ENCODE measurements at places on chromosomes 3 and 15.

DNA sequence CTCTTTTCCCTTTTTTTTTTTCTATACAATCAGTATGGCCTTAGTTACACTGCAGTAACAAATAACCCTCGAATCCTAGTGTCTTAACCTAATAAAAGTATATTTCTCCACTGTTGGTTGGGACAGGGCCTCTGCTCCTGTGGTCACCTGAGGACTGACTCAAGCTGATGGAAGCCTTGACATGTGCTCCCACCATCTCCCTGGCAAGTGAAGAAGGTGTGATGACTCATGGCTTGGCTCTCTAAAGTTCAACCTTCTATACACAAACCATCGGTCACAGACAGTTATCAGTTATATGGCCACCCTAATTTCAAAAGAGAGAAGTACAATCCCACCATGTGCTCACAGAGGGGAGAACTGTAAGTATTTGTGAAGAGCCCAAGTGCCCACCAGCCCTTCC lies 65.8 kb upstream of the CACNA2D3 start:
- DNase-seq: no peak

- DNase-seq: no peak
Observed at GRCh38 chr3:146152834-146153233, 8.2 kb downstream of the PLOD2 start.

- no peak for DNase-seq
Observed at GRCh38 chr3:116886202-116886893, 176.8 kb downstream of the TUSC7 start.

DNA sequence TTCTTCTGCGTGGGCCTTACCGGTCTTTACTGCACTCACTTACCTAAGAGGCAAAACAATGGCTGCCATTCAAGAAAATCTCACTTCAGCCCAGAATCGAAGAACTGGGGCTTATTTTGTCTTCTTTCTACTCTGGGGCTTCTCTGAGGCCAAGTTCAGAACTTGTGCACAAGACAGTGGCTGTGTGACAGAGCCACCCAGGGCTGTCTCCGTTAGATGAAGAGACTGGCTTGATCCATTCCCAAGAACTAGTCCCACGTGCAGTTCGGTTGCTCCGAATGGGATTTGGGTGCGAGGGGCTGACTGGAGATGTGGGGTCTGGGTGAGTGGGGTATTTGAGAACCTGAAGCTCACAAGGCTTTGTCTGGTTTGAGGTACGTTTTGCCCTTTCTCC lies 795 bp upstream of the TCF12 start:
- DNase-seq: no peak

- DNase-seq: no peak
Observed at GRCh38 chr3:37604336-37604833, 257.3 kb upstream of the CTDSPL start.

GRCh38 chr15:94324117-94324826 lies 92.9 kb downstream of the MCTP2 start:
- peak; percentile 41 for DNase-seq

DNA sequence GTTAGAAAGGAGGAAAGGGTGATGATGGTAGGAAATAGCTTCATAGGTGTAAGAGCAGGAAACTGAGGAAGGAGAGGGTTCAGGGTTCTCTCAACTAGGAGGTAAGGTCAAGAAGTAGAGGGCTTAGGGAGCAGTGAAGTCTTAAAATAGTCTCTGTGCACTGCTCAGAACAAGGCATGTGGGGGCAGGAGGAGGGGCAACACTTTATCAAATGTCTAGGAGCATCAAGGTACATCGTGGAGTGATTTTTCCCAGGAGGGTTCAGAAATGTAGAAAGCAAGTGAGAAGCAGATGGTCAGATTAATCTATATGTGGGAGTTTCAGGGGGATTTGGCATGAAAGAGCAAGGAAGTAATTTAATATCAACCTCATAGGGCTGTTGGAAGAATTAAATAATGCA lies 58.8 kb downstream of the TNIK start:
- DNase-seq: no peak

DNA sequence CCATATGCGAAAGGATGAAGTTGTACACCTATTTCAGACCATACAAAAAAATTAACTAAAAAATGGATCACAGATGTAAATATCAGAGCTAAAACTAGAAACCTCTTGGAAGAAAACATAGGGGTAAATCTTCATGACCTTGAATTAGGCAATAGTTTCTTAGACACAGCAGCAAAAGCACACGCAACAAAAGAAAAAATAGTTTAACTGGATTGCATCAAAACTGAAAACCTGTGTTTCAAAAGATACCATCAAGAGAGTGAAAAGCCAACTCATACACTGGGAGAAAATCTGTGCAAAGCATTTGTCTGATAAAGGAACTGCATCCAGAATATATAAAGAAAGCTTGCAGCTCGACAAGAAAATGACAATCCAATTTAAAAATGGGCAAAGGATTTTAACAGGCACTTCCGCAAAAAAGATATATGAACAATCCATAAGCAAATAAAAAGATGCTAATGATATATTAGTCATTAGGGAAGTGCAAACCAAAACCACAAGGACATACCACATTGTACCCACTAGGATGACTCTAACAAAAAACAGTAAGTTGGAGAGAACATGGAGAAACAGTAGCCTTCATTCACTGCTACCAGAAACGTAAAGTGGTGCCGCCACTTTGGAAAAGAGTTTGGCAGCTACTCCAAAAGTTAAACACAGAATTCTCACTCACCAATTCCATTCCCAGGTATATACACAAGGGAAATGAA lies 263.1 kb downstream of the ADAMTS17 start:
- DNase-seq: no peak

- no peak for DNase-seq
Observed at GRCh38 chr3:152511904-152512303, 243.2 kb downstream of the MBNL1 start.
